H9 (cell line): ENCODE measurements at places on chromosomes 1 and 21. TPM values are rescaled to one million over a fixed set of nuclear protein-coding genes. Genes with fewer than 3 reads are reported as not detected.

GRCh38 chr1:69814926-69815325 is 247.2 kb downstream of the LRRC7 start:
- no peak overlapping the region for H3K4me3 ChIP-seq
- DNase-seq = no peak
- no peaks in the 10 kb centered on the region for H3K36me3 ChIP-seq
- no peak overlapping the region for H3K27ac ChIP-seq
- no peaks in the 10 kb centered on the region for H3K27me3 ChIP-seq

- H3K36me3 ChIP-seq = no peaks in the 10 kb centered on the region
- H3K27me3 ChIP-seq = no peaks in the 10 kb centered on the region
- no peak overlapping the region for H3K27ac ChIP-seq
- DNase-seq = no peak
- no peak overlapping the region for H3K4me3 ChIP-seq
- H3K4me1 ChIP-seq = no peaks in the 10 kb centered on the region
Observed at GRCh38 chr1:107563441-107563840, 401.5 kb downstream of the VAV3 start.

The DOP1B gene
- 8.7 and 10.0 TPM in 2 replicates for total RNA-seq

The POU3F1 gene
- 5.8 and 7.0 TPM in 2 replicates for total RNA-seq

GRCh38 chr1:183912265-183912886 is 107.5 kb downstream of the RGL1 start:
- H3K27me3 ChIP-seq = no peaks in the 10 kb centered on the region
- no peak for DNase-seq
- H3K4me3 ChIP-seq = no peak overlapping the region
- H3K4me1 ChIP-seq = no peaks in the 10 kb centered on the region
- no peaks in the 10 kb centered on the region for H3K36me3 ChIP-seq

The ASCL5 gene
- 0.15 and 0.31 TPM in 2 replicates for total RNA-seq

The RRP15 gene
- 48.7 and 54.0 TPM in 2 replicates for total RNA-seq

GRCh38 chr1:173280899-173281660 is 73.9 kb upstream of the TNFSF4 start:
- H3K4me3 ChIP-seq = no peak overlapping the region
- H3K27me3 ChIP-seq = no peaks in the 10 kb centered on the region
- no peak overlapping the region for H3K27ac ChIP-seq
- no peak for DNase-seq

DNA sequence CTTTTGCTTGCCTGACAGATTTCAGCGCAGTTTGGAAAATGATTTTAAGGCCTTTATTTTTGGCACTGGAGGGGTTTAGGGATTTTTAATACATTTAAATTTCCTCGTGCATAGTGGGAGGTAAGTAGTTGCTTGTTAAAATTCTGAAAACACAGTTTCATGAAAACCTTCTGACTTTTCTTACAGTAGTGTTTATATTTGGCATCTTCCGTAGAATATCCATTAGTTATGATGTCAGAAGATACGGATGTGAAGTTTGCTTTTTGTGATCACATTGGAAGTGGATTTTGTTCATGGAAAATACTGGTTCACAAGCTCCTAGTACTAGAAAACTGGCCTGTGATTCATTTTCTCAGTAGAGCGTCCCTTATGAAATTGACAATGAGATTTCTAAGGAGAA is 1.3 kb downstream of the RABGAP1L start:
- H3K4me3 ChIP-seq = peak overlapping the region; percentile 84
- no peak for DNase-seq
- H3K27ac ChIP-seq = no peak overlapping the region

The NEXN gene
- 3.2 and 3.3 TPM in 2 replicates for total RNA-seq

GRCh38 chr1:163535401-163535800 is 213.6 kb downstream of the NUF2 start:
- no peaks in the 10 kb centered on the region for H3K36me3 ChIP-seq
- no peak for DNase-seq
- no peaks in the 10 kb centered on the region for H3K27me3 ChIP-seq
- H3K4me1 ChIP-seq = peaks cover 8% of the 10 kb centered on the region; the same call in 1 of the 2 replicates

DNA sequence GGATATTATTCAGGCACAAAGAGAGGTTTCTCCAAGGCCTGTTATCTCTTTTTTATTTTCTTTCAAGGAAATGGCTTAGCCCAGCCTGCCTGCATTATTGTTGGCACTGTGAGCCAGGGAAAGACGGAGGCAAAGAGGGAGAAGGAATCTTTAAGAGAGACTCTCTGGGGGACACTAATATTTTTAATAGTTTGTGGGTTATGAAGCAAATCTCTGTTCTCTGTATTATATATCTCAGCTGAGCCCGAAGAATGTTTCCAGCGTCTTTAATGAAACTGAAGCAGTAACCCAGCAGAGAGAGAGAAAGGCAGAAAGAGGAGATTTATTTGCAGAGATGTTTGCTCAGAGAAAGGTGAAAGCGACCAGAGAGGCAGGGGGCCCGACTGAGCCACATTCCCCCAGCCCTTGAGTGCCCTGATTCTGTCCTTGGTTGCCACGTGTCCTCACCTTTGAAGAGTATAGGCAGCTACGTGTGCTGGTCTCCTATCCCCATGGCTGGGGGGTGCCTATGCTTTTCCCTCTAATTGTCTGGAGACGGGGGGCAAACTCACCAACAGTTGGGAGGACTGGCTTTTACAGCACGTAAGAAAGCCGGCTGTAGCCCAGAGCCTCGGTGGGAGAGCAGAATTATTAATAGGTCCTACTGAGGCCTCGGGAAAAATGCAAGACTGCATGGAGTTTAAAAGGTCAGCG is 166.4 kb downstream of the TRABD2B start:
- no peak for DNase-seq
- peaks cover 3% of the 10 kb centered on the region for H3K4me1 ChIP-seq
- no peak overlapping the region for H3K27ac ChIP-seq
- no peak overlapping the region for H3K4me3 ChIP-seq

DNA sequence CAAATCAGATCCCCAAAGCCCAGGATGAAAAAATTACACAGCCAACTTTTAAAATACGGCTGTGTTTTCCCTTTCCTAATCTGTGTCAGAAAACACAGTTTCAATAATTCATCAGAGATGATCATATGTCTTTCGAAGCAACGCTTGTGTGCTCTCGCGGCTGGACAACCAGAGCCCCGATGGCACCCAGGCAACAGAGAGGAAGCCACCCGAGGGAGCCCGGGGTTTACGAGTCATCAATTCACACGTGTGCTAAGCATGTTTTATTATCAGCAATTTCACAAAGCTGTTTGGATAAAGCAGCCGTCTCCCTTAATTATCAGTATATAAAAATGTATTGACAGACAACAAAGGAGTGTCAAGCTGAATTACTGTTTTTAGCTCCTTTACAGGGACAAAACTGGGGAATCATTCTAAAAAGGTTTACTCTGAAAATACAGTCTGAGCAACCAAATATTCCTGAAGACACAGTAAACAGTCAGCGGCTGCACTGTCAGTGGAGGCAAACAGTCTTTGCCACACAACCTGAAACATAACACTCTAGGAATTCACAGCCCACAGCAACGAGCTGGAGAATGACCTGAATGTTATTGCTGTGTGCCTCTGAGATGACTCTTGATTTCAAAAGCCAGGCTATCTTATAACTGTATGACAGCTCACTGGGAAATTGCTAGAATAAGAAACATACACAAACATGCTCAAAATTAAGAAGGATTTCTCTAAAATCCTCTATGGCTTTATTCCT is 201.0 kb downstream of the SIPA1L2 start:
- H3K4me3 ChIP-seq = no peak overlapping the region
- H3K27ac ChIP-seq = no peak overlapping the region
- H3K27me3 ChIP-seq = no peaks in the 10 kb centered on the region
- no peaks in the 10 kb centered on the region for H3K36me3 ChIP-seq

The ARTN gene
- 10.6 and 11.6 TPM in 2 replicates for total RNA-seq

DNA sequence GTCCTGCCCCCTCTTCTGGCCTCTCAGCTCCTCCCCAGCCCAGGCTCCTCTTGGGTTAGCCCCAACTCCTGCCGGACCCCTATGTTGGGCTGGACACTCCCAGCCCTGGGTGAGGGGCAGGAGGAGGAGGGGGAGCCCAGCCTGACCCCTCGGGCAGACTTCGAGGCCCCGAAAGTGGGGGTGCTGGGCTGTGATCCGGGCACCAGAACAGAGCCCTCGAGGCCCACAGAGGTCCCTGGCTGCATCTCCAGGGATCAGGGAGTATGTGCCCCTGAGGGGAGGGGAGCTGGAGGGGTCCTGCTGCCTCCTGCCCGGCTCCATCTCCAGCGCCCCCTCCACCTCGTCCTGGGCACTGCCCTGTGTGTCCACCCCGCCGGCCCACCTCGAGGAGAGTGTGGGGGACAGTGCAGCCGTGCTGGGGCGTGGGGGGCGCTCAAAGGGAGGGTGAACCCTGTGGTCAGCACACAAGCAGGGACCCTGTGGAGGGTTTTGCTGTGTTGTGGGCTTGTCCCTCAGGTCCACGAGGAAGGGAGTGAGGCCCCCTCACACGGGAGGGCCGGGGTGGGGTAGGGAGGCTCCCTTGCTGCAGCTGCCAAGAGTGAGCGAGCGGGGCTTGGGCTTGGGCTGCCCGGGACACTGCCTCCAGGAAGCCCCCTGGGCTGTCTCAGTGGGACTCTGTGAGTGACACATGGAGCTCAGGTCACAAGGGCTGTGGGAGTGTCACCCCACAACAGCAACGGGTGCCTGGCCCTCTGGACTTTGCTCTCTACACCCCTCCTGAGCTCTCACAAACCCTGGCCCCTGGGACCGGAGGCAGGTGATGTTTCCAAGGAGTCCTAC is 54.4 kb downstream of the COL18A1 start:
- no peak overlapping the region for H3K27ac ChIP-seq
- DNase-seq = no peak
- peaks cover 41% of the 10 kb centered on the region for H3K36me3 ChIP-seq
- H3K4me1 ChIP-seq = no peaks in the 10 kb centered on the region
- no peak overlapping the region for H3K4me3 ChIP-seq

- peaks cover 7% of the 10 kb centered on the region for H3K36me3 ChIP-seq
- H3K4me3 ChIP-seq = no peak overlapping the region
- no peak overlapping the region for H3K27ac ChIP-seq
- H3K4me1 ChIP-seq = no peaks in the 10 kb centered on the region
- no peak for DNase-seq
Observed at GRCh38 chr21:35529171-35529863, 480.2 kb upstream of the RUNX1 start.

The NME7 gene
- 13.2 and 17.0 TPM in 2 replicates for total RNA-seq

The PCP4L1 gene
- 0.66 and 0.83 TPM in 2 replicates for total RNA-seq

The RGS21 gene
- not detected in 2 replicates for total RNA-seq

- H3K36me3 ChIP-seq = no peaks in the 10 kb centered on the region
- H3K27me3 ChIP-seq = no peaks in the 10 kb centered on the region; the same call in 1 of the 2 replicates
- no peak for DNase-seq
- H3K27ac ChIP-seq = no peak overlapping the region
- H3K4me1 ChIP-seq = no peaks in the 10 kb centered on the region
- no peak overlapping the region for H3K4me3 ChIP-seq
Observed at GRCh38 chr1:214327514-214327913, 46.6 kb downstream of the SMYD2 start.

GRCh38 chr1:223343692-223344091 is 20.3 kb downstream of the SUSD4 start:
- no peak overlapping the region for H3K27ac ChIP-seq
- no peak for DNase-seq

- no peaks in the 10 kb centered on the region; the same call in 1 of the 2 replicates for H3K27me3 ChIP-seq
- no peak overlapping the region for H3K27ac ChIP-seq
- H3K4me3 ChIP-seq = peak overlapping the region; percentile 91
- H3K36me3 ChIP-seq = peaks cover 1% of the 10 kb centered on the region; the same call in 1 of the 3 replicates
- DNase-seq = no peak
- peaks cover 22% of the 10 kb centered on the region for H3K4me1 ChIP-seq
Observed at GRCh38 chr1:27601771-27602461, 2.0 kb downstream of the AHDC1 start.

GRCh38 chr1:110686188-110686587 is 11.4 kb upstream of the KCNA3 start:
- no peak overlapping the region for H3K27ac ChIP-seq
- no peaks in the 10 kb centered on the region for H3K36me3 ChIP-seq
- H3K4me1 ChIP-seq = no peaks in the 10 kb centered on the region
- no peaks in the 10 kb centered on the region for H3K27me3 ChIP-seq

- H3K4me3 ChIP-seq = no peak overlapping the region
- H3K36me3 ChIP-seq = no peaks in the 10 kb centered on the region
- no peaks in the 10 kb centered on the region; the same call in 1 of the 2 replicates for H3K27me3 ChIP-seq
- H3K27ac ChIP-seq = no peak overlapping the region
- H3K4me1 ChIP-seq = peaks cover 5% of the 10 kb centered on the region; the same call in 1 of the 2 replicates
Observed at GRCh38 chr1:184878002-184878401, 96.3 kb downstream of the NIBAN1 start.

The LY9 gene
- total RNA-seq = not detected in 2 replicates
